ENCODE measurements at places on chromosomes 1 and 21.

- no peak for DNase-seq
These were observed 164.9 kb downstream of the ST6GALNAC3 start for GRCh38 chr1:76239470-76239918.

DNA sequence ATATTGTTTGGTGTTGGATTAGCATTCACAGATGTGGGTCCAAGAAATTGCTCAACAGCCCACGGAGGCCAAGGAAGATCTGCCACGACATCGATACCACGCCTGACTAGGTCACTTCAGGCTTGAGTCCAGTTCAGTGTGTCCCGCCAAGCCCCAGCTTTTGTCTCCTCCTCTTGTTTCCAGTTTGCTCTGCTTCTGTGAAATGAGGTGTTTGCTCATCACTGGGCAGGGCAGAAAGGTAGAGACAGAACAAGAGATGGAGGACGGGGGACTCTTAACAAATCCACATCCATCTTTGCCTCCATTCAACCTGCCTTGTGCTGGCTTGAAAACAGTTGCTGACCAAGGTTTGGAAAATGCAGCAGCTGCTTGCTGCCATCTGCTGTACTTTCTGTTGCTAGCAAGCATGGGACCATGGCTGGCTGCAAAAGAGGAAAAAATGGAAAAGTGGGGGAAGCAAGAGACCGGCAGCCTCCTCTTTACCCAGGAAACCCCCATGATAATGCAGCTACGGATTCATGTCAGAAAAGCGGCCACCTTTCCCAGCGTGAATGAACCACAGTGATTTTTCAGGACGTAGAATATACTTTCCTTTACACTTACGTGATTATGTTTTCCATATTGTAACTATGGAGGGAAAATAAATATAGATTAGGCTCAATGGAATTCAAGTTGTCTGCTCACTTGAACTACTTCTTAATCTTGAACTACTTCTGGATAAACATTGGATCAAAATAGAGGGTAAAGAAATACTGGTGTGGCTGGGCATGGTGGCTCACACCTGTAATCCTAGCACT lies 80.2 kb upstream of the GREM2 start:
- no peak for DNase-seq

DNA sequence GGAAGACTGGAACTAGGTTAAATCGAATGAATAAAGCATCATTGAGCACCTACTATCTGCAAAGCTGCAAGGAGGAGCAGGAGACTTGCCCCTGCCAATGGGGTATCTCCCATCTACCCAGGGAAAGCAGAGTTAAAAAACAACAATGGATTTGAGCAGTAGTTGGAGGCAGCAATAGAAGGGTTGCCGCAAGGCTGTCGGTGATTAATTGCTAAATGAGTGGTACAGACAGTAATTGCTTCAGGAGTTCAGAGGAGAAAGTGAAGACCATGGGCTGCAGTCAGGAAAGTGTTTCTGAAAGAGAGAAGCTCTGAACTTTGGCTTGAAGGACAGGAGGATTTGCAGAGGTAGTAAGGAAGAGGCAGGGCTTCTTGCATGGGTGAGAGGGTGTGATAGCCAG lies 152.9 kb downstream of the ACTL8 start:
- no peak for DNase-seq

DNA sequence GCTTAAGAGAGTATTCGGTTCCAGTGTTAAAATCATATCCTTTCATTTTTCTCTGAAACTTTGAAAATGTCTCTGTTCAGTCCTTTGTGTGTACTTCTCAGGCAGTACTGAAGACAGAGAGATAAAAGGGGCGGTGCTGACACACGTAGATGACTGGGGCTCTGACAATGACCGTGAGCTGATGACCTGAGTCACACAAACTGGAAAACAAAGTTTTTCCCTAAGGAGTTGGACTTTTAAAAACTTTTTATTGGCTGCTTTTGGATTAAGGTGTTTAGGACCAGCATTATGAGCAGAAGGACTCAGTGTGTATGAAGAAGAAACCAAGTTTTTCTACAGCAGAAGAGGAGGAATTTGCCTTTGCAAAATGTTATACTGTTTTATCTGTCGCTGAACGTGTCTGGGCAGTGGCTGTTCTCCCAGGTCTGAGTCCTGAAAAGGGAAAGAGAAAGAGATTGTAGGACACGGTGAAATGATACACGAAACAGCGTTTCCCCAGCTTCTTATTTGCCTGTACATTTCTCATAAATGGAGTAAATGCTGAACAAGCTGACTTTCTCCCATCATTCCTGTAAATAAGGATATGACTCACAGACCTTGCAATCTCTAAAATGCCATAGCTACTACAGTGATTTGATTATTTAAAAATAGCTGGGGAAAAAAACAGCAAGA lies 51.5 kb downstream of the MAP3K7CL start:
- DNase-seq, result no peak

DNA sequence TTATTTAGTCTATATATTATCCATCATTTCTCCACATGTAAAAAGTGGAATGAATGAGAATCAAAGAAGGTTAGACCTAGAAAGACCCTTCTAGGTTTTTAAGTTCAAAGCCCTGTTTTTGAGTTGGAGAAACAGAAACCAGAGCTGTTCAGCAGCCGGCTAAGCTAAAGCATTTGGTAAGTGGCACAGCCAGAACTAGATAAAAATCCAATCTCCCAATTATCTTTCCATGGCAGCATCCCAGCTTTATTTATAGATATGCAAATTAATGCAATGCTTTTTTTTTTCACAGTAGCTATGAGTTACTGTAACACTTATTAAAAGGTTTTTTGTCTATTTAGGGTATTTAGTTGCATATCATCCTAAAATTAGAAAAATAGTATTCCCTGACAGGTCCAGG lies 85.1 kb downstream of the NIBAN1 start:
- DNase-seq, result no peak

DNA sequence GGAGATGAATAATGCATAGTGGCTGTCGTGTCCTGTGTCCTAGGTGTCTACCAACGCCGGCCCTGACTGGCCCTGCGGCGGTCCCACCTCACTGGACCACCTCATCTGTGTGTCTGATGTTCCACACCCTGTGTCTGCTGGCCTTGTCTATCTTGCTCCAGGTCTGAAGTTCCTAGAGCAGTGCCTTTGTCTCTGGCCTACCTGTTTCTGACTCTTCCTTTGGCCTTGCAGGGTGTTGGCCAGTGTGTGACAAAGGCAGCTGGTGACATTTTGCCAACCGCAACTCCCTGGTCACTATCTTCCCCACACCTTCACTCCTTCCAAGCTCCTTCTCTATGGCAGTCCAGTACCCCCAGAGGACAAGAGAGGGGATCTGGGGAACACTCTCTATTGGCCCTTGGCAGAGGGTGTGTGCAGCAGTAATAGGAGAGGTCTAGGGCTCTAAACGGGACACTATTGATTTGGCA lies 1.4 kb upstream of the AHDC1 start:
- DNase-seq, result no peak

GRCh38 chr1:174068000-174068399 lies 45.8 kb upstream of the RC3H1 start:
- DNase-seq, result no peak

DNA sequence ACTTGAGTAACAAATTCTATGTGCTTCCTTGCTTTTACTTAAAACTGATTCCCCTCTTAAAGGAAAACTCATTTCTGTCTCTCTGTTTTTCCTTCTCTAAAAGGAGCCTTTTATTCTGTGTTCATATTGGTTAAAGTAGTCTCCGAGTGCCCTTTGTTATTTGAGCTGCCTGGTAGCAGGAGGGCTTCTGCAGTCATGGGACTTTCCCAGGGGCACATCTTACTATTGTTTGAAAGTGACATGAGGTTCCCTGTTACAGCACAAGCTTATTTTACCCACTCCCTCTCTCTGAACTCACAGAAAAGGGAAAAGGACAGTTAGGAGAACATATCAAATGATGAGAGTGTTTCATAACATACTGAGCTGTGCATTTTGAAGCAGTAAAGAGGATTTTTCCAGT lies 58.1 kb upstream of the ANGPTL1 start:
- no peak for DNase-seq

- DNase-seq, result no peak
These were observed 10.2 kb downstream of the S100A16 start for GRCh38 chr1:153602749-153603148.

DNA sequence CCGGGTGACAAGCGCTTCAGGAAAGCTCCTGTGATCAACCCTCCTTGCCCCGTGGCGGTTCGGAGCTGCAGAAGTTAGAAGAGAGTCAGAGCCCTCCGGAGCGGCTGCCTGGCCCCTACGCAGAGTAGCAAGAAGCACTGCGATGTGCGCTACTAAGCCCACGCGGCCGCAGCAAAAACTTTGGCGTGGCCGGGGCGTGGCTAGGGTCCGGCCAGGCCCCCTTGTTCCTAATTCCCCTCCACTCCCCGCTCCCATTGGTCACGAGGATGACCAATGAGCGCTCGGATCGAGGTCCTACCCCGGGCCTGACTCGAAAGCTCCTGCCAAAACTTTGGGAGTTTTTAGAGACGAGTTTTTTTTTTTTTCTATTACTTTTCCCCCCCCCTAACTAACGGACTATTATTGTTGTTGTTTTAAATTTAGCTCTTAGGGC lies at the start of gene HLX:
Gene HLX, plus strand, starts transcription at position 368 of the 433 bp plus-strand sequence. CDS start 415 bp downstream, outside the sequence.
- no peak for DNase-seq

DNA sequence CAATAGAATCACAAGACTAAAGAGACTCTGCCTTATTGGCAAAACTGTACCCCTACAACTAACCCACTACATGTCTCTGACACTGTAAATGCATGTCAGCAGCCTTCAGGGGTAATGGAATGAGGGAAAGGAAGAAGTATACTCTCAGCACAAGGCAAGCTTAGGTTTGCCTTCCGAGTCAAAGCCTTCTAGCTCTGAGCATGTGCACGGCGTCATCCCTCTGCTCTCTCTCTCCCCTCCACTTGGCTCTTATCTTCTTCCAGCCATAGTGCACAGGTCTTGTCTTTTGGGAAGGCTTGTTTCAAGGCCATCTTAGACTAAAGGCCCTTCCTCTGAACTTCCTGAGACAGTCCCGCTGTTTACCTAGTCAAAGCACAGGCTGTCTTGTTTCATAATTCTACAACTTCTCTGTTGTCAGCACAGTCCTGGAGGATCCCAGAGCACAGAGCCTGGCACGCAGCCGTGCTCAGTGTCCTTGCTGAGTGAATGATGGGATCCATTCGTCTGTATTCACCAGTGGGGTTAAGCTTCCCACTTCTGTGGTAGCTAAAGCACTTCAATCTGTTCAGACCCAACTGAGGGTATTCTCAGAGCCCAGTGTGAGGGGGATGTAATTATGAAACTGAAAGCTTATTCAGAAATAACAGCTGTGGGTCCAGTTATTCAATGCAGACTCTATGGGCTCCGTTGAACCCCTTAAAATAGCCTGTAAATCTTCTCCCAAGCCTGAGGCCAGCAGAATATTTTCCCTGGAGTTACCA lies 166.5 kb upstream of the PLD5 start:
- no peak for DNase-seq

GRCh38 chr1:147409886-147410285 lies 131.4 kb upstream of the BCL9 start:
- no peak for DNase-seq

- DNase-seq, result no peak
These were observed 52.5 kb downstream of the ANGPTL1 start for GRCh38 chr1:178818416-178818815.

DNA sequence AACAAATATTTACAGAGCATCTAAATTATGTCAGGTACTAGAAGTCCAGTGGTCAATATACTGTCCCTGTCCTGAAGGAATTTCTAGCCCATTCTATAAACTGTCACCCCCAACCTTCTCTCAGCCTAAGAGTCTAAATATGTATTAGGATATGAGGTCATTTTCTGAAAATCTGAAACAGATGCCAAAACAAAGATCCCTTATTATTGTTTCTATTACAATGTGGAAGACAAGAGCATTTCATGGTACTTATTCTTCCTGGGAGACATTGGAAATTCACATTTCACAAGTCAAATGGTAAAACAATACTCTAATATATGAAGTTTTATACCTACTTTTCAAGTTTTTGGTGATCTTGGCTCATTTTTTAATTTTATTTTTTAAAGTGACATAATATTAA lies 2.6 kb downstream of the CLCA1 start:
- DNase-seq, result no peak

GRCh38 chr21:41482301-41482700 lies 25.7 kb downstream of the TMPRSS2 start:
- no peak for DNase-seq

DNA sequence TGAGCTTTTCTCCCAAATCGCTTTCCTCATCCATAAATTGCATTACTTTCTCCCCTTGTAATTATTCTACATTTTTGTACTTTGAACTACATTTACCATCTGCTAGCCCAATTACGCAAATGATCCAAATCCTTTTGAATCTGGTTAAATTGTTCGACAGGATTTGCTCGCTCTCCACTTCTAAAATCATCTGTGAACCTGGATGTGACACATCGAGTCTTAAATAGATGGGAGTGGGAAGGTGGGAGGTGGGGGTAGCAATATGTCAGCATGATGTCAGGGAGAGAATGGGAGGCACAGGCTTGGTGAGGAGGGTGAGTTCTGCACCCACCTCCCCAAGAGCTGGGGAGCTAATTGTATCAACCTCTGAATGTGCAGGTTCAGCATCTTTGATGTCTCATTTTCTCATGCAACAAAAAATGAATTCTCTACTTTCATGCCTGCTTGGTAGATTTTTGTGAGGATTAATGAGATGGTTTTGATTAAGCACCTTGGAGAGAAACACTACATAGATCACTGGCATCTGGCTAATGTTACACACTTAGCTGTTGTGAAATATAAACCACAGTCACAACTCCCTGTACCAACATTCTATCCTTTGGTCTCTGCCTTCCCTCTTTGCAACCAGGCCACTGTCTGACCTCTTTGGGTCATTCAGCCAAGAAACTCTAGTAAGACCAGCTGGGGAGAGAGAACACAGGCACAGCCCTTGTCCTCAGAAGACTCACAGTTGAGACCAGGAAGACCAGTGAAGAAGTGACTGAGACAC lies 165.1 kb downstream of the DAB1 start:
- DNase-seq, result no peak

DNA sequence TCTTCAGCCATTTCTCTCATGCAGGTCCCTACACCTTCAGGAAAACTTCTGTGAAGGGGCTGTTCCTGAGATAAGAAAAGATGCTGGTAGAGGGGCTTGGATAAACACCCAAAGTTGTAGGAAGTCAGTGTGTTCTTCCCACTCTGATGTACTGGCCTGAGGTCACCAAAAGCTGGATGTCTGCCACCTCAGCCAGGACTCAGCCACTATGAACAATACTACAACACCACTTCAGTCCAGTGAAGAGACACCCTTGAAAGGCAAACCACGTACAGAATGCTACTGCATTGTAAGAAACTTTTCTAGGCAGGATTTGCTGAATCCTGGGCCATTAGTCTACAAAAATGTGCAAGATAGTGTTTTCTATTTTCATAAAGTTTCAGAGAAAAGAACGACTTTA lies 2.4 kb downstream of the PTPN14 start:
- DNase-seq, result no peak

GRCh38 chr21:44000360-44000759 lies 11.7 kb upstream of the TRAPPC10 start:
- no peak for DNase-seq

- no peak for DNase-seq
These were observed 7.6 kb downstream of the SIPA1L2 start for GRCh38 chr1:232622378-232622777.

Data from stimulated activated CD8-positive, alpha-beta memory T cell treated with anti-CD3 and anti-CD28 coated beads, Interleukin-2, amount 100 ng/mL, for 1 hour (primary cell).